CD8-positive, alpha-beta memory T cell (primary cell): ENCODE measurements at places on chromosomes 13 and 19.

DNA sequence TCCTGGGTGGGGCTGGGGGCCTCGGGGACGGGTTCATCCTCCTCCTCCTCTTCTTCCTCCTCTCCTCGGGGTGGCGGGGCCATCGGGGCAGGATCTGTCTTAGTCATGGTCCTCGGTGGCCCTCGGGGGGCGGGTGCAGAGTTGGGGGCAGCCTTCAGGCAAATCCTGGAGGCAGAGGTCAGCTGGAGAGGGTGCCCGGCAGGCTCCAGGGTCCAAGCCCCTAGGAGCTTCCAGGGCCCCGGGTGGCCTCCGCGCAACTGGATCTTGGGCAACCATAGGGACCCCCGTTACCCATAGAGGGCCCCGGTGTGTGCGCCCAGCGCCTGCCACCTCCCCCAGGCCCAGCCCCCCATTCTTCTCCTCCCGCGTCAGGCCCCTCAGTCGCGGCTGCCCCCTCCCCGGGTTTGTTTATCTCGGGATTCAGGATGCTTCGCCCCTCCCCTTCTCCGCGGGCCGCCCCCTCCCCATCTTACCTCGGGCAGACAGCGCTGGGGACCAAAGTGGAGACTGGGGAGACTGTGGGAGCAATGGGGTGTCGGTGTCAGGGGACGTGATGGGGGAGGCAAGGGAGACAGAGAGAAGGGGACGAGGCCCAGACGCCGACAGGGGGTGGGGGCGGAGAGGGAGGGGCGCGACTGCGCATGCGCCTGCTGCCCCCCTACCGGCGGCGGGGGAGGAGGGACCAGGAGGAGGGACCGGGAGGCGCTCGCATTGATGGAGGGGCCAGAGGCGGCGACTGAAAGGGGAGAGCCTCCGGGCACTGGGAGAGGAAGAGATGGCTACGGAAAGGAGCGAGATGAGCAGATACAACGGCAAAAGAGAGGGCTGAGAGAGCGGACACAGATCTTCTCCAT, at the start of gene CLIP3:
CLIP3 (minus strand) TSS at position 623 of the 854 bp plus-strand sequence; CDS start at position 107, 516 bp downstream.
- DNase-seq, result no peak

DNA sequence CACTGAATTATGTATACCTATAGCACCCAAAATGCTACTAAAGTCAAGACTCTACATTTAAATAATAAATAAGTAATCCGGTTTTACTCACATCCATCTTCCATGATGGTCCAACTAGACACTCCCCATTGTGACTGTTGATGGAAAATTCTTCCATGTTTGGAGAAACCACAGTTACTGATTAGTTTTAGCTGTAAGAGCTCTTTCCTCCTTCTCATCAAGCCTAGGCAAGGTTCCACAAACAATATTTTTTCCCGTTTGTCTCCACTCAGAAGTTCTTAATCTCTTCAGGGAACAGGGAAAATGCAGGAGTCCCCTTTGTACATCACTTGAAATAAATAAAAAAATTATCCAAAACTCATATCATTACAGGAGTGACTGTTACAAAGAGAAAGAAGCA, 70.7 kb upstream of the EDNRB start:
- DNase-seq, result no peak

DNA sequence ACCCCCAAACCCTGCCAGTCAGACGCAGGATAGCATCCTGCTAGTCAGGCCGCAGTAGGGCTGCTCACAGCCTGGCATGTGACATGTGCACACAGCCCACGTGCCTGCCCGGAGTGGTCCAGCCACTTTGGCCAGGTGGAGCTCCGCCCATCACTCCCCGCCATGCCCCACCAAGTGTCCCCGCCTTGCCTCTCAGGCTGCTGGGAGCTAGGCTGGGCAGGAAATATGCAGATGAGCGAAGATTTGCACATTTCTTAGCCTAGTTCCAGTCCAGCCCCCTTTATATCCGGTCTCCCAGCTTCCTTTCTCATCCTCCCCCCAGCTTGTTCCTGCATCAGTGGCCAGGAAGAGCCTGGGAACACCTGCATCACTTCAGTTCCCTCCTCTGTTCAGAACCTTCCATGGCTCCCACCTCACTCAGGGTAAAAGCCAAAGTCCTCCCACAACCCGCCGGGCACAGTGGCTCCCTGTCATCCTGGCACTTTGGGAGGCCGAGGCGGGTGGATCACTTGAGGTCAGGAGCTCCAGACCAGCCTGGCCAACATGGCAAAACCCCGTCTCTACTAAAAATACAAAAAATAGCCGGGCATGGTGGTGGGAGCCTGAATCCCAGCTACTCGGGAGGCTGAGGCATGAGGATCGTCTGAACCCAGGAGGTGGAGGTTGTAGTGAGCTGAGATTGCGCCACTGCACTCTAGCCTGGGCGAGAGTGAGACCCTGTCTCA, 2.3 kb upstream of the DOCK6 start:
- no peak for DNase-seq

GRCh38 chr13:45787346-45787745, 64.2 kb downstream of the SIAH3 start:
- no peak for DNase-seq

DNA sequence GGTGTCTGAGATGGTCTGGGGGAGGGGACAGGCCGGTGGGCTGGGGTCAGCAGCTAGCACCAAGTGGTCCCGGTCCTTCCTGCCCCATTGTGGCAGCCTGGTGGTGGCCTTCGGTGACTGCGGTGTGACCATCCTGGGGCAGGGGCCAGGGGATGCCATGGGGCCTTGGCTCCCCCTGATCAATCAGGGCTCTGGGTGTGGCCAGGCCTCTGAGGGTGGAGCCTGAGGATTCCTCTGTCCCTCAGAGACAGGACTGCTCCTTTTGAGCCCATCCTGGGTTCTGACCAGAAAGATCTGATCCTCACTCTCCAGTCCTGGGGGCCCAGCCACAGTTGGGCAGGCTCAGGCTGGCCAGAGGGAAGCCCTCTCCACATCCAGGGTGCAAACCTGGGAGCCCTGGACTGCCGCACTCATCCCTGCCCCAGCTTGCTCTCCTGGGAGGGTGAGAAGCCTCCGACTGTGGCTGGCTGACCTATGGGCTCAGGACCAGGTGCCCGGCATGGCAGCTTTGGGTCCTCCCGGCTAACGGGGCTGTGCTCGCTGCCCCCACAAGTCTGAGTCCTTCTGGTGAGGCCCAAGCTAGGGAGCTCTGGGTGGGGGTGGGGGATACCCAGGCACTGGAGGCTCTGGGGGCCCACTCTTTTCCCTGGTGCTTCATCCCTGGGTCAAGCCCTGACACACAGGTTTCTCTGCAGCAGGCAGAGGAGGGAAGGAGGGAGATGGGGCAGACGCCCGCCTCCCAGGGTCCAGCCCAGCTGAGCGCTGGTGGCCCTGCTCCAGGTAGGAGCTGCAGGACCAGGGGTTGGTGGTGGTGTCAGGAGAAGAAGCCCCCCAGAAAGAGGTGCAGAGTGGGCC, 59.5 kb downstream of the IER2 start:
- DNase-seq, result no peak

DNA sequence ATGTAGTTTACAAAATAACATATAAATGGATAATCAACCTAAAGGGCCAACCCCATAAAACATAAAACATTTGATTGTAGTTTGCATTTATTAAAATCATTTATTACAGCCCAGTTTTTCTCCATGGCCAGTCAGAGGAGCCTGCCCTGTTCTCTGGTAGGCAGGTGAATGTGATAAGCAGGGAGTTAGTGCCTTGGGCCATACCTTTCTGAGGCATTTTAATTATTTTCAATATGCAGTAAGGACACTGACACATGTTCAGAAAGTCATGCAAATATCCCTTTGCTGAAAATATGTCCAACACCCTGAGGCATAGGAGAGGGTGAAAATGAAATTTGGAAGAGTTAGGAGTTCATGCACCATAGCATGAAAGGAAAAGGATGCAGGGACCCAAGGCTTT, 242.6 kb upstream of the EDNRB start:
- no peak for DNase-seq

- DNase-seq, result no peak
Observed at GRCh38 chr13:101520672-101521071, 68.2 kb downstream of the ITGBL1 start.

DNA sequence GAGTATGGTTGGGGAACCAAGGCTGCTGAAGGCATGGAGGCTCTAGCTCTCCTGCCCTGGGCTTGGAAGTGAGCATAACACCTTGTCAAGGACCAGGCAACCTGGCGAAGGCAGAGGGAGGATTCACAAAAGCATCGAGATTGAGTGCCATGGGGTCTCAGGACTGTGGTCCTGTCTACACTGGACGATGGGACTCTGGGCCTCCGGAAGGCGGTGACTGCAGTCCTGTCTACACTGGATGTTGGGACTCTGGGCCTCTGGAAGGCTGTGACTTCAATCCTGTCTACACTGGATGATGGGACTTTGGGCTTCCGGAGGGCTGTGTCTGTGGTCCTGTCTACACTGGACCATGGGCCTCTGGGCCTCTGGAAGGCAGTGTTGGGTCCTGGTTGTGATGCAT, 290.4 kb downstream of the TEX29 start:
- no peak for DNase-seq

DNA sequence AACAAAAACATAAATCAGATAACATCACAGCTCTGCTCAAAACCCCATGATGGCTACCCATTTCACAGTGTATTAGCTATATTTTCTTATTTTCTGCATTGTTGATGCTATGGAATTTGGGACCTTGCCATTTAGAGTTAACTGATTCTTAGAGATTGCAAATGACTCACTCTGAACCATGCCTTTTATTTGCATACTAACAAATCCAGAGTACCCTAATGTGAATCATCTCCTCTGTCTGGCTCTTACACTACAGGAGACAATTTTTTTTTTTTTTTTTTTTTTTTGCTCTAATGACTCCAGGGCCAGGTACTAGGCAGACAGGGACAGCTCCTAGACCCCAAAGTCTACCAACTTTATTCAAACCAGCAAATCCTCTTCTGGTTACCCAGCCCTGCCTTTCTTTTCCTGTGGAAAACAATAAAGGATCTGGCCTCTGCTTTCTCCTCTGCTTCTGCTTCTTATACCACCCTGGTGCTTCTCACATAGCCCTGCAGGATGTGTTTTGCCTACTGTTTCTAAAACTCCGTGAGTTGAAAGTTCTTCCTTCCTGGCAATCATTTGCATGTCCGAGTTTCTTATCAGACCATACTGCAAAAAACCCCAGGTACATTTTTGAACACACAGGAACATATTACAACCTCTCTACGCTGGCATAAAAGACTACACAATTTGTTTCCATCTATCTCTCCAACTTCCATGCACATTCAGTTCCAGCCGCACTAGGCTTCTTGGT, 10.6 kb upstream of the ZNF460 start:
- no peak for DNase-seq

- DNase-seq, result no peak
Observed at GRCh38 chr13:20798027-20798426, 24.3 kb upstream of the EEF1AKMT1 start.

DNA sequence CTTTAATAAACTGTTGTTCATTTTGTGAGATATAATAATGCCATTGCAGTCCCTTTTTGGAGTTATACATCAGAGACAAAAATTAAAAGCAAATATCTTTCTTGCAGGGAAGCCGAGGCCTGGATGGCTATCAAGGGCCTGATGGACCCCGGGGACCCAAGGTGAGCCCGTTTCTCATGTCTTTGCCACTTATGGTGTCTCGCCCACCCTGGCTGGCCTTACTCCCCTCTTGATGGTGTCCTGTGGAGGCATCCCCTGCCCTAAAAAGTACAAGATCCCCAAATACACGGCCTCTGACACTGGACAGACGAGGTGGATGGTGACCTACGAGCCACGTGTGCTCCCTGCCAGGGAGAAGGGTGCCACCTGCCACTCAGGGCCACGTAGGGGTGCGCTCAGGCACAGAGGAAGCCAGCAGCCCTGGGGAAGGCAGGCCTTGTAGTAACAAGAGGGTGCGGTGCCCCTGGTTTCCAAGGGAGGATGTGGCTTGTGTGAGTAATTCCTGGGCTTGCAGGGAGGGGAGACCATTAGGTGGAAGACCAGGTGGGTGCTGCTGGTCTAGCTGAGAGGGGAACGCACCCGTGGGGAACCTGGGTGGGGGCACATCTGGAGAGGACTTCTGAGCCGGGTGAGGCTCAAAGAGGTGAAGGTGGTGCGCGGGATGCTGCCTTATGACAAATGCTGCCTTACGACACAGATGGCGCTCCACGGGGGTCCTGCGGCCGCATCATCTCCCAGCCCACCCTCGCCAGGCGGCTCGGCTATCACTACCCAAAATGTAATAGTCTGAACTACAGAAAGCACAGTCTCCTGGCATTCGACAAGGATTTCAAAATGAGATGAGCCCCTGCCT, 115.6 kb downstream of the RAB20 start:
- DNase-seq, result no peak

- DNase-seq, result no peak
Observed at GRCh38 chr13:43041369-43041921, 18.1 kb downstream of the DNAJC15 start.

GRCh38 chr13:114311908-114312307, 2.4 kb upstream of the CHAMP1 start:
- no peak for DNase-seq

GRCh38 chr19:44684892-44685863, 13.8 kb upstream of the CEACAM16 start:
- no peak for DNase-seq

DNA sequence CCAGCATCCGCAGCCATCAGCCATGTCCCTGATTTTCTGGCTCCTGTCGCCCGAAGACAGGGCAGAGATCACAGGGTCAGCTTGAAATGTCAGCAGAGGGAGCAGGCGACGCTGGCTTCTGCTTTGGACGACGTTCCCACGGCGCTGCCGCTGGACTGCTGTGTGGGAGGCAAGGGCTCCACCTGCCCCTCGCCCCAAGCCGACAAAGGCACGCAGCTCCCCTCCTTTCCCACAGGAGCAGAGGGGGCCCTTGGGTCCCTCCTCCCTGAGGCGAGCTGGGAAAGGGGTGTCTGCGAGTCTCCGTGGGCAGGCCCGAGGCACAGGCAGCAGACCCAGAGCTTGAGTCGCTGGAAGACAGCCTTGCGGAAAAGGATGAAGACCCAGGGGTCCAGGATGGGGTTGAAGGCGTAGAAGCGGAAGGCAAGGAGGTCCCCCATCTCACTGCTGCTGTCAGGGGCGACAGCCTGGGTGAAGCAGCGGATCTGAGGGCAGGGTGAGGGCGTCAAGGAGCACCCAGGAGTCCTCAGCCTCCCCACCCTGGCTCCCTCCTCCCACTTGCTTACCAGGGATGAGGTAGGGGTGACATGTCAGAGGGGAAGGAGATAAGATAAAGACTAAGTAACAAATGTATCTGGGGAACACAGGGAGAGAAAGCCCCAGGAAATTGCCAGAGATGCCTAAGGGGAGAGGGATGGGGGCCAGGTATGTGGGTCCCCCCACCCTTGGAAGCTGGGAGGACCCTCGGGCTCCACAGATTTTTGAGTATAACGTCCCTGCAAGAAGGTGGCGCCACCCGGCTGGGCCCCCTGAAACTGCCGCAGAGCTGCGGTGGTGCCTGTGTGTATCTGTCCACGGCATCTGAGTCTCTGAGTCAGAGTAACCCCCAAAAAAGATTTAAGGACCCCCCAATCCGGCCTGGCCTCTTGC, 3.4 kb downstream of the PTGIR start:
- DNase-seq, result no peak

- no peak for DNase-seq
Observed at GRCh38 chr13:49652355-49653305, 24.3 kb downstream of the ARL11 start.
